Stimulated activated memory B cell treated with anti-CD40 and anti-IgM and Interleukin-4, amounts not matched to agents 10 μg/mL and 1 μg/mL and 100 μg/mL, for 72 hours (primary cell): ENCODE measurements at places on chromosomes 3 and 15.

DNA sequence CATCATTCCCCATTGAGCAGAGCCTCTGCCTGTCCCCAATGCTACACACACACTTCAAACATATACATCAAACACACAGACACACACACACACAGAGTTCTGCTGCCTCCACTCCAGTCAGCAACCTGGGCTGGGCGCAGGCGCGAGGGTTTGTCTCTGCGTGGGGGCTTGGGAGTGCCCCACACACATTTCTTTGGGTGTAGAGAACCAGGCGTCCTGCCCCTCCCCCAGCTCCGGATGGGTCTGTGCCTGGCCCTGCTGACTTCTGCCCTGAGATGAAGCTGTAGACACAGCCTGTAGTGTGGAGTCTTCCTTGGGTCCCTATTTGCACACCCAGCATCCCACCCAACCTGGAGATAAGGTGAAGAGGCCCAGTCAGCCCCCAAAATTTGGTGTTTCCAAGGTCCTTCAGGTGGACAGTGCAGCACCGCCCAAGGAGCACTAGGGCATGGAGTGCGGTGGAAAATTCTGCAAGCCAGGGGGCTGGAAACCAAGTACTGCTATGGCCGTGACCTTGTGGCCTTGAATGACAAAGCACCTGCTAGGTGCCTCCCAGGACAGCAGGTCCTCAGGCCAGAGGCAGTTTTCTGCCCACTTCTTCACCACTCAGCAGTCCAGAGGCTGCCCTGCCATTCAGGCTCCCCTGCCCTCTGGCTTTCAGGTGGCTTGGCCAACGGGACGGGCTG is 26.8 kb downstream of the FBXW12 start:
- no peak for ATAC-seq

- no peak for ATAC-seq
Measured at GRCh38 chr3:2958551-2958950, 151.6 kb downstream of the IL5RA start.

- no peak for ATAC-seq
Measured at GRCh38 chr3:10251006-10251405, 2.7 kb downstream of the TATDN2 start.

- ATAC-seq: no peak
Measured at GRCh38 chr3:77601823-77602415, 562.0 kb downstream of the ROBO2 start.

- ATAC-seq: no peak
Measured at GRCh38 chr3:53566461-53567145, 72.2 kb downstream of the CACNA1D start.

DNA sequence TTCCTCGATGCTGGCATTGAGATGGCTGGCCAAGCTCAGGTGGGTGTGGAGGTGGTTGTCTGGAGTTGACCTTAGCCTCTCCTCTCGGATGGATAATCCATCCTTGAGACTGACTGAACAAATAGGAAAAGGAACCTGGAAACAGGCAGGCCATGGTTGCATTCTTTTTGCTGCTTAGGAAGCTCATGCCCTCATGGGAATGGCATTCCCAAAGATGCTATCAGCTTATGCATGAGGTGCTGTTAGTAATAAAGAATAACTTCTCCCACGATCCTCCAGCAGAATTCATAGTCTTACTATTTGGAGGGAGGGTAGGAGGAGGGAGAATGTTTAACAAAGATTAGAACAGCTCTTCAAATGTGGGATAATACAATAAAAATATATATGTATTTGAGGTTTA is 303.0 kb upstream of the TPM1 start:
- ATAC-seq: no peak

DNA sequence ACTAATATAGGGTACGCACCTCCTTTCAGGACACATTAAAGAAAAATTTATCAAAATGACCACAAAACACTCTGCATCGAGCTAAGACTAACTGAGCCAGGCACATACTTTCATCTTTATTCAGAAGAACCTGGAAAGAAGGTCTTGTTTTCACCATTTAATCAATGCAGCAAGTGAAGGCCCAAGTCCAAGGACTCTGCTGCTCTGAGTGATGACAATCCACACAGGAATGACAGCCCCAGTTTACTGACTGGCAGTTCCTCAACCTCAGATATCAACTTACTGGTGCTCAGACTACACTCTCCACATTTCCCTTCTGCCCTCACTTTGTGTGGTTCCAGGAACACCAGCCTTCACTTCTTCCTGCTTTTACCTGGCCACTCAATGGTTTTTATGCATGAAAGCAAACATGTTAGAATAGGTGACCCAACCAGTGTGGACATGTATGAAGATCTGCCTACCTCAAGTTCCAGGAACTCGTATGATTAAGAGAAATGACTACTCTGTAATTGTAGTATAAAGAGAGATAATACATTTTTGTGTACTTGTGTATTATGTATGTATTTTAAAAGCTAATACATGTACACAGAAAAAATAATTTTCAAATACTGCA is 29.1 kb upstream of the RASA2 start:
- no peak for ATAC-seq

DNA sequence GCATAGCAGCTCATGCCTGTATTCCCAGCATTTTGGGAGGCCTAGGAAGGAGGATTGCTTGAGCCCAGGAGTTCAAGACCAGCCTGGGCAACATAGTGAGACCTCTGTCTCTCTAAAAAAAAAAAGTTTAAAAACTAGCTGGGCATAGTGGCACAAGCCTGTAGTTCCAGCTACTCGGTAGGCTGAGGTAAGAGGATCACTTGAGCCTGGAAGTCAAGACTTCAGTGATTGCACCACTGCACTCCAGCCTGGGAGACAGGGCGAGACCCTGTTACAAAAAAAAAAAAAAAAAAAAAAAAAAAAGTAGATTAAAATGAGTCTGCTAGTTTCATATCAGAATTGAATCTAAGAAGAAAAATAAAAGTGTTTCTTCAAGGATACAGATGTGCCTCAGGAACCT is 32.4 kb upstream of the ANPEP start:
- no peak for ATAC-seq

DNA sequence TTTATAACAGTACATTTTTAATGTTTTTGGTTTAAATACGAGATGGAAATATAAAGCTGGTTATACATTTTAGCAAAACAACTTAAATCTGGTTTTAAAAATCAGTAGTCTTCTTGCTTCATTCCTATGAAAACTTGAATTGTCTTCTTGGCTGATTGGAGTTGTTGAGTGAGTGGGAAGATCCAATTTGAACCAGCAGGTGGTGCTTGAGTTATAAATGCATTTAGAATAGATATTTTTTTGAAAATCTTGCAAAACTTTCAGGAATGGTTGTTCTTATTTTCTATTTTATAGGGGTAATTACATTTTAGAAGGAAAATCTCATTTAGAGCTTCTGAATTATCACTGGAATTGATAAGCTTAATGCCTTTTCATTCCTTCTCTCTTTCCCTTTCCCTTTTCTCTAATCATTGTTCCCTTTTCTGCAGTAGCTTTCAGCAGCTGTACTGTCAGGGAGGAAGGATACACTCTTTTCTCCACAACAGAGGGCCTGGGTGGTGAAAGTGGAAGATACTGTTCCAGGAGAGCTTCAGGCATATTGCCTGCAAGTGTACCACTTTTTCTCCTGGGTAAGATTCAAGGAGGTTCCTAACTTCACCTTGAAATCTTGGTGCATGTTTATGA is 335.6 kb downstream of the NLGN1 start:
- no peak for ATAC-seq

DNA sequence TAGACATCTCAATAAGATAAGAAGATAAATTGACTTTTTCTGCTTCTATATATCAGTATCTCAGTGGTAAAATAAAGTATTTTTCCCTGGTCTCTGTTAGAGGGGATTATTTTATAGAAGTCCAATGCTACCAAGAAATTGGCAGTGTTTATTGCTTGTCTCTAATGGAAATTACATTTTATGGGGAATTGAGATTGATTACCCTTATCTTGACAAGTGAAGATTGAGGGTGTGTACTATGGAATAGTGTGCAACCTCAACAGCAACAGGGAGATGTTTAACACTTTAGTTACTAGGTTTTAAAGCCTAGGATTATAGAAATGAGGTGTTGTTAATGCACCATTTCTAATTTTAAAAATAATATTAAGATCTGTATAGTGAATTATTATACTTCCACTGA is 154.8 kb upstream of the ROBO1 start:
- no peak for ATAC-seq

DNA sequence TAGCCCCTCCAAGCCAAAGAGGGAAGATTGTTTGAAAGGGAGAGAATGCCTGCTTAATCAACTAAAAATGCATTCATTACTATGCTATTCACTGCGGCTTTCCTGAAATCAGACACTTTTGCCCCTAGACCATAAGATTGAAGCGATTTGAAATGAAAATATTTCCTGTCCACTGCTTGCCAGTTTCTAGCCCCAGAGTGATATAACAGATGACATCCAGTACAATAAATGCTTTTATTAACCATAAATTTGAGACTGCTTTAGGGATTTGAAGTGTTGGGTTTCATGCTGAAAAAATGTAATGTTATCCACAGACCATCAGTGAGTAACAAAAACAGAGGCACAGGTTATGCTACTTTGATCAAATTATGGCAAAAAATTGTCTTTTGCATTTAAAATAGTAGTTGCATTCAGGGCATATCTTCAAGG is 14.1 kb downstream of the IL17RD start:
- ATAC-seq: no peak
